A549 treated with ZK216348 at 1 μM for 4 hours (cell line): ENCODE measurements at places on chromosomes 2 and 18. TPM values are rescaled to one million over a fixed set of nuclear protein-coding genes. Genes with fewer than 3 reads are reported as not detected.

Gene CRACDL
- 2.0 to 3.4 TPM (median 2.5 TPM) in 5 replicates for total RNA-seq

Gene CLHC1
- 1.3 to 3.2 TPM (median 1.8 TPM) in 5 replicates for total RNA-seq

Gene ARHGEF4
- 5.8 to 9.2 TPM (median 7.6 TPM) in 5 replicates for total RNA-seq

Gene XDH
- total RNA-seq: 0.74 to 1.3 TPM (median 1.2 TPM) in 5 replicates

Gene TUBB8B
- not detected in 5 replicates for total RNA-seq

Gene MTLN
- 95.7 to 143 TPM (median 128 TPM) in 5 replicates for total RNA-seq

Gene TMEM237
- total RNA-seq: 17.8 to 21.1 TPM (median 19.5 TPM) in 5 replicates

Gene UNC80
- total RNA-seq: not detected in 5 replicates

Gene BMP10
- total RNA-seq: not detected in 5 replicates

Gene ANKRD62
- total RNA-seq: not detected in 5 replicates

Gene RBMS1
- total RNA-seq: 44.4 to 69.3 TPM (median 68.4 TPM) in 5 replicates

Gene UGT1A10
- 0.18 to 0.52 TPM (median 0.23 TPM) in 3 of 5 replicates, not detected in the others for total RNA-seq

Gene CXCR1
- total RNA-seq: not detected in 5 replicates

Gene SERPINB7
- 1.4 to 2.9 TPM (median 2.5 TPM) in 5 replicates for total RNA-seq

Gene USP37
- total RNA-seq: 3.3 to 5.6 TPM (median 4.8 TPM) in 5 replicates

Gene CYP20A1
- 8.0 to 11.9 TPM (median 9.1 TPM) in 5 replicates for total RNA-seq

Gene TMEM37
- 1.5 to 2.1 TPM (median 1.6 TPM) in 5 replicates for total RNA-seq

Gene POLE4
- total RNA-seq: 135 to 162 TPM (median 159 TPM) in 5 replicates

Gene HOXD10
- 5.5 to 7.6 TPM (median 6.7 TPM) in 5 replicates for total RNA-seq

Gene CCDC68
- 3.3 to 6.5 TPM (median 4.0 TPM) in 5 replicates for total RNA-seq

Gene HOXD1
- 0.18 to 0.28 TPM (median 0.24 TPM) in 4 of 5 replicates, not detected in the other for total RNA-seq

Gene CCDC121
- 2.7 to 4.6 TPM (median 4.0 TPM) in 5 replicates for total RNA-seq

Gene RBM43
- 2.0 to 4.1 TPM (median 3.8 TPM) in 5 replicates for total RNA-seq

Gene MEIS1
- total RNA-seq: 1.5 to 2.4 TPM (median 1.8 TPM) in 5 replicates
